A673 (cell line): ENCODE measurements at places on chromosomes 13 and 19. TPM values are rescaled to one million over a fixed set of nuclear protein-coding genes. Genes with fewer than 3 reads are reported as not detected.

GRCh38 chr13:26015271-26016125 is 36.3 kb downstream of the SHISA2 start:
- peak; percentile 73 for DNase-seq

GRCh38 chr13:110509478-110509926 is 52.0 kb downstream of the RAB20 start:
- DNase-seq = no peak

Gene MKNK2
- 106 and 107 TPM in 2 replicates for total RNA-seq

Gene CDX2
- total RNA-seq = not detected in 2 replicates

Gene PRR12
- total RNA-seq = 51.4 and 54.0 TPM in 2 replicates

DNA sequence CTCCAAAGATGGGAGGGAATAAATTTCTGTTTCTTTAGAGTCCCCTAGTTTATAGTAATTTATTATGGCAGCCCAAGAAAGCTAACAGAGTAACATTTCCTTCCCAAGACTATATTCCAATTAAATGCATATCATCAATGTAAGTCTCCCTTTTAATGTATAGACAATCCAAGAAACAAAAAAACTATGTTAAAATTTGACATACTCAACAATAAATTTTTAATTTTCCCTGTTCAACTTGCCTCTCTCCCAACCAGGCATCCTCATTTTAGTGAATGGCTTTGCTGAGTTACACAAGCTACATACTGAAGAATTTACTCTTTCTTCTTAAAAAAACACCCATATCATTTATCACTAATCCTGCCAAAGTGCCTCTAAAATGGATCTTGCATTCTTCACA is 1357.7 kb downstream of the PCDH9 start:
- no peak for DNase-seq

DNA sequence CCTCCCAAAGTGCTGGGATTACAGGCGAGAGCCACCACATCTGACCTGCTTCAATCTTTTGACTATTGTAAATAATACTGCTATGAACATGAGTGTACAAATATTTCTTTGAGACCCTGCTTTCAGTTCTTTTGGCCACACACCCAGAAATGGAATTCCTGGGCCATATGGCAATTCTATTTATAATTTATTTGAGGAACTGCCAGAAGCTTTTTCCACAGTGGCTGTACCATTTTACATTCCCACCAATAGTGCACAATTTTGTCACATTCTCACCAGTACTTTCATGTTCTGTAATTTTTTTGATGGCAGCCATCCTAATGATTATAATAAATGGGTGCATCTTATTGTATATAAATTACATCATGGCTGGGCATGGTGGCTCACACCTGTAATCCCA is 13.7 kb upstream of the FCER2 start:
- no peak for DNase-seq

GRCh38 chr13:32707471-32707870 is 121.2 kb downstream of the PDS5B start:
- DNase-seq = no peak

- no peak for DNase-seq
Observed at GRCh38 chr13:89856512-89856911, 1491.0 kb upstream of the MIR17HG start.

Gene DENND1C
- 0.11 and 0.24 TPM in 2 replicates for total RNA-seq

DNA sequence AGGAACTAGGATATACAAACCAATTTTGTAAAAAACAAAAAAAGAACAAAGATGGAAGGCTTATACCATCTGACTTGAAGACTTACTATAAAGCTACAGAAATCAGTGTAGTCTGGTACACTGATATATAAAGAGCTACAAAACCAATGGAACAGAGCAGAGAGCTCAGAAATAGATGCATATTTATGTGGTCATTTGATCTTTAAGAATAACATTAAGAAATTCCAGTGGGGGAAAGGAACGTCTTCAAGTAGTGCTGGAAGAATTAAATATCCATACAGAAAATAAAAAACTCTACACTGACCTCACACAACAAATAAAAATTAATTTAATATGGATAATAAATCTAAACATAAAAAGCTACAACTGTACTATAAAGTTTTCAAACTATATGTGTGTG is 317.0 kb downstream of the ENOX1 start:
- no peak for DNase-seq

- DNase-seq = no peak
Observed at GRCh38 chr19:10915130-10916091, 13.0 kb downstream of the YIPF2 start.

DNA sequence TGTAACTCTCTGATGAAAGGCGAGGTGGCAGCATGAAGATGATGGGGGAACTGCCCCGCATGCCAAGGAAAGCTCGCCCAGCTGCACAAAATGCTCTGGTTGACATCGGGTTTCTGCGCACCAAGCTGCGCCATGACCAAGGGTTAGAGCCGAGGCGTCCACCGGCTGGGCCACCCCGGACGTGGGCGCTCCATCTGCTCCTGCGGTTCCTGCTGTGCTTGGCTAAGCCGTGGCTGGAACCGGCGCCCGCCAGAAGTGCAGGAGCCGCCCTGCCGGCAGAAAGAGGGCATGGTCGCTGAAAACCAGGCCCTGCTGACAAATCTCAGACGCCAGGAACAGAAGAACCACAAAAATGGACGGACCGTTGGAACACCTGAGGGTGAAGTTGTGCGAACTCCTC is 57.9 kb downstream of the ZNF100 start:
- no peak for DNase-seq

GRCh38 chr19:5680084-5680436 is 256 bp downstream of the MICOS13 start:
- DNase-seq = no peak

DNA sequence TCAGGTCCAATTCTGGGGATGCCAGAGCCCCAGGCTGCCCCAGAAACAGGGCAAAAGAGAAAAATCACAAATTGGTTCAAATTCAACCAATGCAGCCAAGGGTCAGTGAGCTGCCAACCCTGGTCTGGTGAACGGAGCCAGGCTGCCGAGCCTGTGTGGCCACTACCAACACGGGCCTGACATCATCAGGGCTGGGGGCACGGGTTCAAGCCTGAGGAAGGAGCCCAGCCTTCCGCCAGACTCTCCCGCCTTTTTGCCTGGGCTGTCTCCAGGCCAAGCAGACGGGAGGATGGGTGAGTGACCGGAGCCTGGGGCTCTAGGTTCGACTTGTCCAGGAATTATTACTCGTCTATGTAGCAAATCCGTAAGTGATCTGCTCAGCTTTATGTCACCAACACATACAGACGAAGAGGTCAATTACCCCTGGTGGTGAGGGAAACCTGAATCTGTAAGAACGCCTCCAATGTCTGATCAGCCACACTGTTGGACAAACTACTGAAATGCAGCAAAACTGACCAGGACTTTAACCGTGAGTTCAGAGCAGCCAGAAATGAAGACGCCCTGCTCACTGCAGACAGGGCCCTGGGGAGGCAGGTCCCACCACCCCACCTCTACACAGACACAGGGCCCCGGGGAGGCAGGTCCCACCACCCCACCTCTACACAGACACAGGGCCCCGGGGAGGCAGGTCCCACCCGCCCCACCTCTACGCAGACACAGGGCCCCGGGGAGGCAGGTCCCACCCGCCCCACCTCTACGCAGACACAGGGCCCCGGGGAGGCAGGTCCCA is 31.8 kb downstream of the RAB20 start:
- DNase-seq = no peak

DNA sequence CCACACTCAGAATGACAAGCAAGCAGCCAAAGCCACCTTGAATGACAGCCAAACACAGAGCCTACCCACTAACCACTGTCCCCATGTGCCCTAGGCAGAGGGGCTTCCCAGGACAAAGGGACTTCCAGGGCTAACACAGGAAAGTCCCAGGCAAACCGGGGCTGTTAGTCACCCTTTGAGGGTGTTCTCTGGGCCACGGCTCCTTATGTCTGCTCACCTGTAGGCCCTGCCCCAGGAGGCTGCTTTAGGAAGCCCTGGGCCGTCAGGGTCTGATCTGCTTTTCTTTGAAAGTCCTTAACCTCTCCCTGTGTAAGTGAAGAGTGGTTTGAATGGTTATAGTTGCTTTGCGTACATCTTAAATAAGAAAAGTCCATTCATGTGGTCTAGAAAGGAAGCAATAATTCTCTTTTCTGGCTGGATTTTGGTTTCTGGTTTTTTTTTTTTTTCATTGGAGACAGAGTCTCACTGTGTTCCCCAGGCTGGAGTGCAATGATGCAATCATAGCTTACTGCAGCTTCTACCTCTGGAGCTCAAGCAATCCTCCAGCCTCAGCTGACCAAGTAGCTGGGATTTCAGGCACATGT is 161.4 kb downstream of the EFNB2 start:
- DNase-seq = no peak

DNA sequence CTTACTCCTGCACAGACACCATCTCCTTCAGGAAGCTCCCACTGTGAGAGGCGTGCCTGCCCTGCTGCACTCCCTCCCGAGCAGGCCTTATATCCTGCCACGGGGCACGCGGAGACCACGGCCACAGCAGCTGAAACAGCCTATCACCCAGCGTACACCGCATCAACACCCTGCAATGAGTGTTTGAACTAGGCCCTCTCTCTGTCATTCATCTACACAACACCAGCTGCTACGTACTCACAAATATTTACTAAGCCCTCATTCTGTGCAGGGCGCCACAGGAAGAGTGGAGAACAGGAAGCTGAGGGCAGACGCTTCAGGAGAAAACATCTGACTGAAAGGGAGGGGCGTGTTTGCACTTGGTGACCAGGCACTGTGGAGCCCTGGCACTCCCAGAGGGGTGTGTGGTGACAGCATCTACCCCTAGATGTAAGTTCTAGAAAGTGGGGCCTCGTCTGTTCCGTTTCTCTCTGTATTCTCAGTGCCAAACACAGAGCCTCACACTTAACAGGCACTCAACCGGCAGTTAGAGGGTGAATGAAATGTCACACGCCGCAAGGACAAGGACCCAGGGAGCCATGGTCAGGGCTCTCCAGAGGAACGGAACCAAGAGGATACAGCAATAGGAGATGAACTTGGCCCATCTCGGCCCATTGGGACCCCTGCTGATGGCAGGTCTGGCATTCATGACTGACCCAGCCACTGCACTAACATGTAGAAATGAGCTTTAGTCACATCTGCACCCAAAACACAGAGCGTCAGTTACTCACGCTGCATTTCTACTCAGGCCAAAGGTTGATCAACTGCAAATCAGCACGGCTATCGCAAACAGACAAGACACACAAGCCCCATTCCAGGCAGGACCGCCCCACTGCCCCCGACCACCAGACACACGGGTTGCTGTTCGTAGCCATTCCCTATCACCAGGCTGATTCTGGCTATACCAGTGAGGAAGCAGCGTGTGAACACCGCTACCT is 15.7 kb downstream of the RANBP3 start:
- peak; percentile 91 for DNase-seq

Gene LRRC63
- 0.74 and 0.82 TPM in 2 replicates for total RNA-seq

Gene KLC3
- 0.44 and 0.49 TPM in 2 replicates for total RNA-seq

DNA sequence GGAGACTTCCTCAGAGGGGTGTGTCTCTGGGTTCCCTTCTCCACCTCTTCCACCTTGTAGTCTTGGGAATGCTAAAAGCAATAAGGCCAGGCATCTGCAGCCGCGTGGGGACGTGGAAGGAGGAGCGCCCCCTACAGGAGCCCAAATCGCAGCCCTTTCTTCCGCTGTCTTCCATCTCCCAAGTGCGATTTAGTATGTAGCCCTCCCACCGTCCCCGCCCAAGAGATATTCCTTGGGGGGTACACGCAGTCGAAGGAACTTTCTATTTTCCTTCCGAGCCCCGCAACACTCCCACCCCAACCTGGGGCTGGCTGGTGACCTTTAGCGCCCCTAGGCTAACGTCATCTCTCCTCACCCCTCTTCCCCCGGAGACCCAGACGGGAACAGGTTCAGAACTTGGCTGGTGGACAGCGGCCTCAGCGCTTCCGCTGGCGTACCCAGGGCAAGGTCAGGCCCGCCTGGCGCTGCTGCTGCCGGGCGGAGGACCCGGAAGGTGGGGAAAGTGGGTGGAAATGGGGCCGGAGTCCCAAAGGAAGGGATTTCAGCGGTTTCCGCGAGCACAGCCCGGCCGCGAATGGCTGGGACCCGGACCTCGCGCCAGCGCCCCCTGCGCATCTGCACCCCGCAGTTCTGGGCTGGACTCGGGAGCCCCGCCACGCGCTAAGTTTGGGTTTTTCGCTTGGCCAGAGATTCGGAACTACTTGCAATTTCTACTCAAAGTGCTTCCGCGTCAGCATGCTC is 2.1 kb upstream of the PCDH8 start:
- DNase-seq = peak; percentile 75

Gene ZNF543
- 10.1 and 10.6 TPM in 2 replicates for total RNA-seq

Gene SRRM5
- total RNA-seq = 0.62 and 0.66 TPM in 2 replicates

Gene TSHZ3
- 14.8 and 15.5 TPM in 2 replicates for total RNA-seq

DNA sequence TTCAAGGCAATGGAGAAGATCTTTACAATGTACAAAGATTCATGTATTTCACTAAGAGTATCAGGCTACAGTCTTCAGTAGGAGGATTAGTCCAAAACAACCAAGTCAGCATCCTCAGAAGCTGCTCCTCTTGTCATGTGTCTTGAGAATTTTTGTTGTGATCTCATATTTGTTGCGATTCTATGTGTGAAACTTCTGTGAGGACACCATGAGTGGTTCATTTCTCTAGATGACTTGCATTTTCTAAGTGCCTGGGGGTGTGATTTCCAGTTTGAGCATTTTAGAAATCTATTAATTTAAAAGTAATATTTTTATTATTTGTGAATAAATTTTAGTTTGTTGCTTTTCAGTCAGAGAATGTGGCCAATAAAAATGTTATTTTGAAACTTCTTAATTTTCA is 94.5 kb downstream of the RAP2A start:
- no peak for DNase-seq

- DNase-seq = no peak
Observed at GRCh38 chr19:46402725-46403124, 10.6 kb downstream of the CCDC8 start.

Gene ASPDH
- 0.45 TPM in 1 of 2 replicates, not detected in the other for total RNA-seq

DNA sequence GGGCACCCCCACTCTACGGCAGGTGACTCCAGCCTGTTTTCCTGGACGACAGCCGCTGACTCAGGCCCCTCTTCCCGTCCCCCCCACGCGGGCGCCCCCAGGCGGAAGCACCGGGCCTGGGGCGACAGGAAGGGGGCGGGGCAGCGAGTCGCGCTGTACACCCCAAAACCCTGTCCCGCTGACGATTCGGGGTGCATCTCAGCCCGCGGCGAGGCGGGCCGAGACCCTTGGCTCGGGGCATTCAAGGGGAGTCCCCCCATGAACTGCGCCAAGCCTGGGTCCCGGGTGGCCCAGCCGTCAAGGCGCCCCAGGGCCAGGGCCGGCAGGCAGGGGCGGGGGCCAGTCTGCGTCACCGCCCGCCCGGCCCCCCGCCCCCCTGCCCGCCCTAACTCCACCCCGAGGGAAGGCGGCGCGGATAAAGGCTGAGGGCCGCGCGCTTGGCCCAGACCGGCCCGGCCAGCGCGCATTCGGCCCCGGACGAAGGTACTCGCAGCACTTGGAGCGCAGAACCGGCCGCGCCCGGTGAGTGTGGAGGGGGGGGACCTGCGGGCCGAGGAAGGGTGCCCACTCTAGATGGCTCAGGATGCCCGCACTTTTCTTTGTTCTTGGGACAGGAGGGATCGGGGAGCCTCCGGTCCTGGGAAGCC is at the start of gene MIDN:
Gene MIDN (plus strand): TSS at position 445 of the 647 bp plus-strand sequence. CDS start 1,714 bp downstream, outside the sequence.
- peak; percentile 80 for DNase-seq

GRCh38 chr19:11338569-11339253 is 746 bp downstream of the RAB3D start:
- DNase-seq = no peak

GRCh38 chr19:46460981-46461380 is 10.4 kb downstream of the PNMA8A start:
- no peak for DNase-seq
